NCI-H2029 treated with DMSO at 0.1 percent for 48 hours (cell line): ENCODE measurements at places on chromosomes 13 and 19.

GRCh38 chr13:68713394-68713793 is 1394.2 kb upstream of the ATXN8OS start:
- no peak for DNase-seq

- DNase-seq, result no peak
Measured at GRCh38 chr19:54650108-54650655, 12.6 kb upstream of the LILRB4 start.

DNA sequence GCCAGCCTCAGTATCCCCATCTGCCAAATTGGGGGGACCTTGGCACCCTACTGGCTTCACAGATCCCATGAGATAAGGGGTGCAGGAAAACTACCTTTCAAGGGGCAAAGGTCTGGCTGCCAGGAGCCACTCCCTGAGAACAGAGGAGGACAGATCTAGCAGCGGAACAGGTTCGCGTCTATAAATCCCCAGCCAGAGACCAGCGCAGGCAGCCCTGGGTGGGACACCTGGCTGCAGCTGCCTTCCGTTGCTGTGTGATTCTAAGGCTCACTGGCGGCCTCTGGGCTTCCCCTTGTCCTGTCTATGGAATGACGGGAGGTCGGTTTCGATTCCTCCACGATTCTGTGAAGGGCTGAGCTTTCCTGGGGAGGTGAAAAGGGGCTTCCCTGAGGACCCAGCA is 7.3 kb downstream of the RELB start:
- no peak for DNase-seq

GRCh38 chr13:33763021-33763420 is 54.9 kb upstream of the RFC3 start:
- DNase-seq, result no peak

- peak; percentile 24 for DNase-seq
Measured at GRCh38 chr19:46861691-46862502, 1.1 kb downstream of the ARHGAP35 start.

DNA sequence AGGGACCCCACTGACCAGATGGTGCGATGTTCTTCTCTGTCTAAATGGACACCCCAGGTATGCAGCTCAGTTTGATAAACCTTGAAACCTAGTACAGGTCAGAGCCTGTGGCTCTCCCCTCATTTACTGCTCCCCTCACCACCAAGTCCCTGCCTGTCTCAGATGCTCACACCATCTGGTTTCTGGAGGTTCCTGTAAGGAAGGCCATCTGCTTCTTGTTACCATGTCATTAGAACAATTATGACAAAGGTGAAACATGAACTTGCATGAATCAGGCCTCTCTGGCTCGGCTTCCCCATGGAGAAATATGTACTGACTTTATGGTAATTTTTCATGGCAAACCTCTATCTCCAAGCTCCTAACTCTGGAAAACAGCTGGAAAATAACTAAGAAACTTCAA is 965.7 kb downstream of the UQCRFS1 start:
- DNase-seq, result no peak

DNA sequence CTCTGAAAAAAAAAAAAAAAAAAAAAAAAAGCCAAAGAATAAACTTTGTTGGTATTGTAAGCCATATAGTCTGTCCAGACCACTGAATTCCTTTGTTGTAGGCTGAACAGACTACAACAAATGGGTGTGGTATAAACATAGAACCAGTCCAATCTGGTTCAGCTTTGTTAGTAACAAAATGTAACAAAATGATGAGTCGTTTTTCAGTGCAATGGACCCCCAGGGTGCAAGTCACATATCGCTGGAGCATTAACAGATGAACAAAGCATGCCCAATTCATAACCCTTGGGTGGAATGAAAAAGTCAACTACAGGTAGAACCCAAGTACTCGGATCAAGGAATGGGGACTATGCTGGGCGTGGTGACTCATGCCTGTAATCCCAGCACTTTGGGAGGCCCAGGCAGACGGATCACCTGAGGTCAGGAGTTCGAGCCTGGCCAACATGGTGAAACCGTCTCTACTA is 13.6 kb upstream of the FCHO1 start:
- DNase-seq, result no peak
